ENCODE measurements at places on chromosomes 4 and X.
A peak's percentile ranks its signal among the peaks of the same experiment; 100 is the strongest.

- DNase-seq = no peak
These were observed 8.9 kb downstream of the AMBN start for GRCh38 chr4:70600977-70601376.

GRCh38 chr4:21949073-21949457 lies 493 bp upstream of the KCNIP4 start:
- no peak for DNase-seq

DNA sequence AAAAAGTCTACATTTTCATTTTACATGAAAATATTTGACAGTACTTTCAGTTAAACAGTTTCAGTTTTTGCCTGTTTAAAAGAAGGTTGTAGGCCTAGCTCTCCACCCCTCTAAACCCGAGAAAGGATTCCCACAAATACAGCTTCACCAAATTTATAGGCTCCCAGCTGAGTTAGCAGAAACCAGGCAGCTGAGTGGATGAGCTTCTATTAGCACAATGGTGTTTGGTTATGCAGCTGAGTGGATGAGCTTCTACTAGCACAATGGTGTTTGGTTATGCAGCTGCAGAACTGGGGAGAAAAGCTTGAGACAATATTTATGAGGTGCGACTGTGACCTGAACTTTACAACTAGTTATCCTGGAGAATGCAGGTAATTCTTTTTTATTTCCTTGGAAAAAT lies 36.6 kb upstream of the PAQR3 start:
- DNase-seq = no peak

- no peak for DNase-seq
These were observed 52.5 kb upstream of the TADA2B start for GRCh38 chr4:6990661-6991060.

GRCh38 chr4:86917212-86918039 lies 17.4 kb upstream of the AFF1 start:
- no peak for DNase-seq

GRCh38 chr4:117560329-117560728 lies 474.0 kb upstream of the NDST3 start:
- no peak for DNase-seq

GRCh38 chr4:37197899-37198298 lies 46.6 kb upstream of the NWD2 start:
- no peak for DNase-seq

- no peak for DNase-seq
These were observed 38.2 kb downstream of the TRPC3 start for GRCh38 chr4:121913667-121914066.

GRCh38 chrX:70554081-70554480 lies 109.4 kb downstream of the DLG3 start:
- DNase-seq = no peak

GRCh38 chrX:97628807-97629596 lies 745.3 kb downstream of the RPA4 start:
- DNase-seq = no peak

DNA sequence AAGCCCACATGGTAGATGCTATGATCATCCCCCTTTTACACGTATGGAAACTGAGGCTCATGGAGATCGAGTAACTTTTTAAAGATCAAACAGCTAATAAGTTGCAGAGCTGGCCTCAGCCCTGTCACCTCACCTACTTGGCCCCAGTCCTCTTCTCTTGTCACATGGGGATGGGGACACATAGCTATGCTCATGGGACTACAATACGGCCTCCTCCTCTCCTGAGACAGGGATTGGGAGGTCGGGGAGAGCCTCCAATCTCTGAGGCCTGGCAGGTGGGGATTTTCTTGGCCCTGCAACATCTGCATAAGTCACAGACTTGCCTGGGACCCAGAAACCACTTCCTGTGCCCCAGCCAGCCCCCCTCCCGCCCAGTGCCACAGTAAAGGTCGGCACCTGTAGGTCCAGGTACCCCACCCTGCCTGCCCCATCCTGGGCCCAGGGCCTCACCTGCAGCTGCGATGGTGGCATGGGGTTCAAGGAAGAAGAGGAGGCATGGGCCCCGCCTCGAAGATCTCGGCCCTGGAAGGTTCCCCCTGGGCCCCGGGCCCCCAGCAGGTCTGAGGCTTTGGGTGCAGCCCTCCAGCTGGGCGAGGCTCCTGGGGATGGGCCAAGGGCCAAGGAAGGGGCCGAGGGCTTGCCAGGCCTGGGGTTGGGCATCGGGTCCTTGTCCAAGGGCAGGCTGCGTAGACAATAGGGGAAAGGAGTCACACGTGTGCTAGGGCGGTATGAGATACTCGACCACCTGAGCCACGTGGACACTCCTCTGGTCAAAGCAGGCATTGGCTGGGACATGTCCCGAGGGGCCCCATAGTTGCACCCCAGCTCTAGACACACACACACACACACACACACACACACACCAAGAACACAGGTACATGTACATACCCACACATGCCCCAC lies 6.4 kb downstream of the FOXP3 start:
- DNase-seq = peak; percentile 71

DNA sequence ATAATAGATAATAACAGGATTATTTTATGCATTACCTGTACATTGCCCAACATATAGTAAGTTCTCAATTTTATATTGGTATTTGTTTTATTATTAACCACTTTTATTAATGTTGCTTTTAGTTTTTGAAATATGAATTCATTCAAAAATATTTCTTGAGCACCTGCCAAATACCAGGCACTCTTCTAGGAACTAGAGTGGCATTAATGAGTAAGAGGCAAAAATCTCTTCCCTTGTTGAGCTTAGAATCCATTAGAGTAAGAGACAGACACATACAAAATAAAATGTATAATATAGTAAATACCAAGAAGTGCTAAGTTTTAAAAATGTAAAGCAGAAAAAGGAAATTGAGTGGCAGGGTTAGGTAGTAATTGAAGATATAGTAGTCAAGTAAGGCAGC lies 45.8 kb downstream of the TET2 start:
- DNase-seq = no peak

DNA sequence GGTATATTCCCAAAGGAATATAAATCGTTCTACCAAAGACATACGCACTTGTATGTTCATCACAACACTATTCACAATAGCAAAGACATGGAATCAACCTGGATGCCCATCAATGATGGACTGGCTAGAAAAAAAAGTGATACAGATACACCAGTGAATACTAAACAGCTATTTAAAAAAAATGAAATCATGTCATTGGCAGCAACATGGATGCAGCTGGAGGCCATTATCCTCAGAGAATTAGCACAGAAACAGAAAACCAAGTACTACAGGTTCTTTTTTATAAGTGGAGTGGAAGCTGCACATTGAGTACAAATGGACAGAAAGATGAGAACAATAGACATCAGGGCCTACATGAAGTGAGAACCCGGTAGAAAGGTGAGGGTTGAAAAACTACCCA lies 81.4 kb downstream of the ANTXR2 start:
- no peak for DNase-seq

- no peak for DNase-seq
These were observed 379.6 kb upstream of the ZFP42 start for GRCh38 chr4:187615972-187616371.

DNA sequence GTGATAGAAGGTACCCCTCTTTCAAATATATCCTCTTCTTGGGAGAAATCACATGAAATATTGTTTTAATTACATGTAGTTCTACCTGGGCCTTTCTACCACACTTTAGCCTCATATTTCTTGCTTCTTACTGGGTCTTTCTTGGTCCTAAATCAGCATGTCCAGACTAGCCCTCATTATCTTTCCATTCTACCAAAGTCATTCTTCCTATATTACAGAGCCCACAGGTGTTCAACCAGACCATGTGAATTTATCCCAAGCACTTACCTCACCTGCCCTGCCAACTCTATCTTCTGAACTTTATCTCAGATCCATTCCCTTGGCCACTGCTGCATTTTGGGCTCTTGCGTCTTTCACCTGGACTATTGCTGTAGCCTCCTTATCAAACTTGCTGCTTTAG lies 11.8 kb upstream of the SOWAHB start:
- DNase-seq = no peak

DNA sequence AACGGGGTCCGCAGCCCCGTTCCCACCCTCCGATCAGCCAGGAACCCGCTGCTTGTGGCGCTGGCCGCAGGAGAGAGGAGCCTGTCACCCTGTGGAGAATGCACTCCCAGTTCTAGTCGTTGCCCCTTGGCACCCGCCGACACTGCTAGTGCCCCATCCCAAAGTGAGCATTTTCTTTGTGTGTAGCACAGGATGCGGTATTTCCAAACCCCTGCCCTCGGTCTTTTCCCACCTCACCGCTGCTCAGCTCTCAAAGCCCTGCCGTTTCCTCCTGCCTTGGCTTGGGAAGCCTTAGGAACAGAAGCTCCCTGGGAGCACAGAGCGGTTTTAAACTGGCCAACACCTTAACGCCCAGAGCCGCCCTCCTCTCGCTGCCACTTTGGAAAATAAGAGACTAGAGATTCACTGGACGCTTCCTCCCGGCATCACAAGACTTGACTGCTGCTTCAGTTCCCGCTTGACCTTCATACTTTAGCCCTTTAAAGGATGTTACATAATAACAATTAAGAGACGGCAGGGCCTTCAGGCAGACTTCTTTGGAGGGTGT lies 772 bp downstream of the CYP4V2 start:
- peak; percentile 75 for DNase-seq

- no peak for DNase-seq
These were observed 47.5 kb upstream of the UGT2B15 start for GRCh38 chr4:68717999-68718398.

- no peak for DNase-seq
These were observed 2.9 kb downstream of the IDH3G start for GRCh38 chrX:153791104-153791852.

DNA sequence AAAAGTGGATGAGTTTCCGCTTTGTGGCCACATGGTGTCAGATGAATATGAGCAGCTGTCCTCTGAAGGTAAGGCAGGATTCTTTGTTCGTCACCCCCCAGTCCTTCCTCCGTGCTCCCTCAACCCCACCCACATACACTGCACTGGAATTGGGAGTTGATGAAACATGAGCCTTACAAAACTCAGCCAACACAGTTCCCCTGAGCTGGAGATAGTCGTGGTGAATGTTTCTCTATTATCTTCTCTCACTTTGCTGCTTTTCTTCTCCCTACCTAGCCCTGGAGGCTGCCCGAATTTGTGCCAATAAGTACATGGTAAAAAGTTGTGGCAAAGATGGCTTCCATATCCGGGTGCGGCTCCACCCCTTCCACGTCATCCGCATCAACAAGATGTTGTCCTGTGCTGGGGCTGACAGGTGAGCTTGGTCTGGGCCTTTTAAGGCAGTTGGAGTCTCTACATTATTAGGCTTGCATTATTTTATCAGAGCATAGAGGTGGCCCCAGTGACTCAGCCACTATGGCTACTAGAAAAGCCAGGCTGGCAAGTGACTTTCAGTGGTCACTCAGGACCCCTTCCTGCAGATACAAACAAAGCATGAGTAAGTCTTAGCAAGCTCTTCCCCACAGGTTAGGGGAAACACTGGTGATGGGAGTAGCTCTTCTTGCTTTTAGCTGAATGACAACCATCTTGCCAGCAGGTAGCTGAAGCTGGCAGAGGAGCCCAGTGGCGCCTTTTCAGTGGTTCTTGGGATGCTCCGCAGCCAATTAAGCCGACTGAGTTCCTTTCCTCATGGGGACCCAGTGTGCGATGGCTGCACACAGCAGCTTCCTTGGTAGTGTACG lies 1.6 kb downstream of the RPL10 start:
- DNase-seq = peak; percentile 76

GRCh38 chrX:11532291-11533078 lies 133.2 kb downstream of the ARHGAP6 start:
- DNase-seq = no peak

DNA sequence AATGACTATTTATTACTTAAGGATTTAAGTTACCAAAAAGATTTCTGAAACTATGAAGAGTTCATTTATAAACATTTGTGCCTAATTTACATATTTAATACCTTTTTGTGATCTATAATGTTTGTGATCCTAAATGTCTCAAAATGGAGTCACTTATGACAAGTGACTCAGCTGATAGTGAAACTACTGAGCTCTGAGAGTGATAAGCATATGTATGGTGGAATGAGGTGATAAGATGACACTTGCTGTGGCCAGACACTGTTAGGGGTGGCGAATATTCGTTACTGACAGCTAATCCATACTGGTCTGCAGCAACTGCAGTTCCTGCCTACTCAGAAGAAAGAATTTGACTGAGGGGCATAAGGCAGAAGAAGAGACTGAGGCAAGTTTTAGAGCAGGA lies 5.5 kb upstream of the NXF3 start:
- no peak for DNase-seq

- no peak for DNase-seq
These were observed 1071.5 kb downstream of the PCDH7 start for GRCh38 chr4:31791666-31792065.

- DNase-seq = no peak
These were observed 105.2 kb downstream of the GASK1B start for GRCh38 chr4:158067646-158068045.

DNA sequence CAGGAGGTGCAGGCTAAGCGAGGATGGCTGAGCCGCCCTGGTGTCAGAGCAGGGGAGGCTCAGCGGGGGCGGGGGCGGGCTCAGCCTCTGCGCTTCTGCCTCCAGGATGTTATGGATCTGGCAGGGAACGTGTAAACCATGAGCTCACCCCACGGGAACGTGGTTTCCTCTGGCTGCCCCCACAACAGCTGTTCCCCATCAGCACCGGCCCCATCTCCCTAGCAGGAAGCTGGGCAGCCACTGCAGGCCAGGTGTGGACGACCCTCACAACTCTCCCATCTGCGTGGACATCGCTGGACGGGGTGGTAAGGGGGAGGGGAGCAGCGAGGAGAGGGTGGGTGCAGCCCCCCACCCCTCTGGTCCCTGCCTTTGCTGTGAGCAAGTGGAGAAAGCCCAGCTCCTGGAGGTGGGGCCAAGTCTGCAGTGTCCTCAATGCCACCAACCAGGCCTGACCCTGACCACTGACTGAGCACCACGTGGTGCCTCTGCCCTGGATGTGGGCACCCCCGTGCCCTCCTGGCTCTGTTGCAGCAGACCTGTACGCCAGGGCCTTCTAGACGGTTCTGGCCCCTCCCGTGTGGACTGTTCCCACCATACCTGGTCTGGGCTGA lies 28.1 kb upstream of the SPON2 start:
- DNase-seq = peak; percentile 63

GRCh38 chr4:130640592-130640991 lies 1544.6 kb downstream of the C4orf33 start:
- DNase-seq = no peak

DNA sequence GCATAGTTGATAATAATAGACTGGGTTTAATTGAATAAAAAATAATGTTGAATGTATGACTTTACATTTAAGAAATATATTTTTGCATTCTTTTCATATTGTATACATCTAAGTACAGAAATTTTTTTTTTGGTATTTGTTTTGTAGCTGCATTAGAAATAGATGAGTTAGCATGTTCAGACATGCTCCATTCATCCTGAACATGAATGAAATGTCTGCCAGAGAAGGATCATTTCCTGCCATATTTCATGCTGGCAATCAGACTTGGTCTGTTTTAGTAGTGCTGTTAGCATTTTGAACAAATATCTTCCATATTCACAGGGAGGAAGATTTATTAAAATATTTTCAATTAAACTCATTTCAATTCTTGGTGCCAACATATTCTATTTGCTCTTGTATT lies 98.9 kb downstream of the FRMPD4 start:
- DNase-seq = no peak

GRCh38 chr4:137425281-137425680 lies 107.0 kb downstream of the PCDH18 start:
- no peak for DNase-seq
